Sciatic nerve (tissue), 2 donors: ENCODE measurements at places on chromosomes 4 and X.

DNA sequence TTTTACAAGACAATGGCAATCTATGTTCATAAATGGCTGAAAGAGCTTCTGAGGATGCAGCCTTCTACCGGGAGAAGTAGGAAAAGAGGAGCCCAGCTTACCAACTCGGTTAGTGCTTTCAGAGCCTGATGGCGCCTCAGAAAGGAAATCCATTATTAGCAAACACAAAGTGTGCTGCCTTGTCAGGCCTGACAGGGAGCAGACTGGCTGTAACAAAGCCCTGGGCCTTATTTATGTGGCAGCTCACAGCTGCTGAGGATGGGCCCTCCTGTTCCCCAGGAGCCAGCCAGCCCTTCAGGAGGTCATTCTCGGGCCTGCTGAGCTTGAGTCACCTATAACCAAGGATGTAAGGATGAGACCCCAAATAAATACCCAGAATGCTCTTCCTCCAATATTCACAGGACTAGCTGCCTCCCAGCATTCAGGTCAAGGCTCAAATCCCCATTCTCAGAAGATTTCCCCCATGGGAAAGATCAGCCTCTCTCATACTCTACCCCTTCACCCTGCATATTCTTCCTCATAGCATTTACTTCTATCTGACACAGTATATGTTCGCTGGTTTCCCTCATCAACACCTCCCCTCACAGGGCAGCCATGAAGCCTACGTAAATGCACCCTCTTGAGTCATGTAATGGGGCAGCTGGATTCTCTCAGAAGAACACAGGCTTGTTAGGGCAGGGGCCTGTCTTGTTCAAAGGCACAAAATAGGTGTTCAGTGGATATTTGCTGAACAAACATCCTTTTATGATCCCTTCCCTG is 227.0 kb upstream of the RASGEF1B start:
- no peak for DNase-seq

- DNase-seq: no peak
Measured at GRCh38 chrX:6440648-6441047, 94.3 kb downstream of the VCX3A start.

DNA sequence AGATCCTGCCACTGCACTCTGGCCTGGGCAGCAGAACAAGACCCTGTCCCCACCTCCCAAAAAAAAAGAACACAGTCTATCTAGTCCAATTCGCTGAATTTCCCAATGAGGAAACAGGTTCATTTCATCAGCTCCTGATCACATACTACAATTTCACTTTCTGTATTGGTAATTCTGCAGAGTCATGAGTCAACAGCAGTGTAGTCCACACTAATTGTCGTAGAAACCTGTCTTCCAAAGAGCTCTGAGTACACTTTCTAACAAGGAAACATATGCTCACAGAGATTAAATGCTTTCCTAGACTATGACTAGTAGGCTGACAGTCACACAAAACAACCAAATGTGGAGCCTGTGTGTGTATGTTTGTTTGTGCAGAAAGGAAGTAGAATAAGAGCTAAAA is 91.9 kb downstream of the GPC4 start:
- DNase-seq: no peak

DNA sequence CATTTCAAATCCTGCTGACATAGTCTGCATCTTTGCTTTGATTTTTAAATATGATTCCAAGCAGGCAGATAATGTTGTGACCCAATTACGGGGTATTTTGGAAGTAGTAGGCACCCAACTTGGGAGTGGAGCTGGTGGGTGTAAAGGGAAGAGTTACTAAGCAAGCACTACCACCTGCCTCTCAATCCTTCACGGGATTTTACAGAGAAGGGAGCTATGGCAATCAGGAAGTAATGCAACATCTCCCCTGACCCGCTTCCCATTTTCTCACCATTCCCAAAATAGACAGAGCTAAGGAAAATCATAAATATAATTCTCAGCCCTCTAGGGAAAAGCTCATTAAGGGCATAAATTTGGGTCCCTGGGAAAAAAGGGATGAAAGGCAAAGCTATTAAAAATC is 9.2 kb downstream of the APBB2 start:
- no peak for DNase-seq

GRCh38 chrX:97175147-97175546 is 291.4 kb downstream of the RPA4 start:
- no peak for DNase-seq

DNA sequence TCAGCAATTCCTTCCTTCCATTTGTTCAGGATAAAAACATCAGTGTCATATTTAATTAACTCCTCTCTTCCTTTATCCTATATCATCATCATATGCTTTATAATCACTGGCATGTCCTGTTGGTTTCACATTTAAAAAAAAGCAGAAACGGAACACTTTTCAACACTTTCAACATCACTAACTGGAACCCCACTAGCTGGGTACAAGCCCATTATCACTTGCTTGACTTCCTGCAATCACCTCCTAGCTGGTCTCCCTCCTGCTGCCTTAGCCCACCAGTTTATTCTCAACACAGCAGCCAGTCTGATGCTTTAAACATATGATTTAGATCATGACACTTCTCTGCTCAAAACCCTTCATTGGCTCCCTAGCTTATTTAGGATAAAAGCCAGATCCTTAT is 116.4 kb upstream of the LSM6 start:
- DNase-seq: no peak

- no peak for DNase-seq
Measured at GRCh38 chr4:123114084-123114914, 191.9 kb upstream of the NUDT6 start.

DNA sequence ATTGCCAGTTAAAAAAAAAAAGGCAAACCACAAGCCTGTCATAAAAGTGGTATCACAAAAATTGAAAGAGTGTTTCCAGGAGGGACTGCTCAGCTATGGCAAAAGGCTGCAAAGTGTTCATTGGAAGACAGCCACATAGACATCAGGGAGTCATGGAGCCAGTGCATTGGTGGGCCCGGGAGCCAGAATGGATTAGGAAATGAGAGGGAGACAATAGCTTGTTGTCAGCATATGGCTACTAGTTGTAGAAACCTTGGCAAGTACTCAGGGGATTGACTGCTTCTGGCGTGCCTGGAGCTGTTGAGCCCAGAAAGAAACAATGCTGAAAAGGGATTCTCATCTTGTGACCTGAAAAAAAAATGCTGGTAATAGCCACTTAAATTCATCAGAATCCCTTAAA is 5.0 kb downstream of the GAR1 start:
- DNase-seq: no peak

GRCh38 chr4:114980932-114981708 is 132.3 kb downstream of the NDST4 start:
- no peak for DNase-seq

- no peak for DNase-seq
Measured at GRCh38 chr4:38574559-38575333, 89.3 kb upstream of the KLF3 start.

- DNase-seq: no peak
Measured at GRCh38 chr4:177385576-177386277, 56.5 kb downstream of the AGA start.

DNA sequence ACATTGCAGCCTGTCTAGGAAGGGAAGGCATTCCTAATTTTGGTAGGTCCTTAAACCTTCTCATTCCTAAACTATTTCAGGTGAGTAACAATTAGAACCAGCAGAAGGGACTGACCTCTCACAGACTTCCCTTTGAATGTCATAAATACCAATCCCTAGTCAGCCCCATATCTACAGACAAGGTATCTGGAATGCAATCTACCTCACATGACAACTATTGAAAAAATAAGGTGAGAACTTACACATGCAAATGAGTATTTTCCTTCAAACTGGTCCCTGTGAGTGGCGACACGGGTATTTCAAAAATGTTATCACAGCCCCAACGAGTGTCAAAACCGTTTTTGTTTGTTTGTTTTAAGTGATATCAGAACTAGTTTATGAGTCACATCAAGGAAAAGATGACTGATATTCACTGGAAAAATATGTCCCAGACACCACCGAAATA is 102.4 kb upstream of the VCX2 start:
- no peak for DNase-seq

- DNase-seq: no peak
Measured at GRCh38 chr4:180101348-180102083, 2141.7 kb upstream of the TENM3 start.

- no peak for DNase-seq
Measured at GRCh38 chrX:104288269-104288668, 33.5 kb upstream of the ESX1 start.

DNA sequence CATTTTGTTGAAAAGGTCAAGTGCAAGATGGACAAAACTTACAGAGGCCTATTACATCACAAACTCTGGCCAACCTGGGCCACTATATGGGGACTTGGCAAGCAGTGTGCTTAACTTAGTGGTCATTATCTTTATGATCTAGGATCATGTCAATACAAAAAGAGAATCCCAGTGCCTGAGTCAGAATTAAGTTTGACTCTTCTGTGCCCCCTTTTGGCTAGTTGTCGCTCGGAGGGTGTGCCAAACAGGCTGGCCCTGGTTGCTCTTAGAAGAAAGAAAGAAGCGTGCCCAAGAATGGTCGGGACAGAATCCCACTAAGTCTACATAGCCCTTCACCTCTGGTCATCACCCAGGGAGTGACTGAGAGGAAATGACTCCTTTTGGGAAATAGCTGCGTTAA is 100.1 kb downstream of the EIF4E start:
- no peak for DNase-seq

- no peak for DNase-seq
Measured at GRCh38 chrX:139831017-139831416, 101.8 kb downstream of the ATP11C start.

- DNase-seq: no peak
Measured at GRCh38 chrX:1587161-1587560, 4.2 kb upstream of the AKAP17A start.

DNA sequence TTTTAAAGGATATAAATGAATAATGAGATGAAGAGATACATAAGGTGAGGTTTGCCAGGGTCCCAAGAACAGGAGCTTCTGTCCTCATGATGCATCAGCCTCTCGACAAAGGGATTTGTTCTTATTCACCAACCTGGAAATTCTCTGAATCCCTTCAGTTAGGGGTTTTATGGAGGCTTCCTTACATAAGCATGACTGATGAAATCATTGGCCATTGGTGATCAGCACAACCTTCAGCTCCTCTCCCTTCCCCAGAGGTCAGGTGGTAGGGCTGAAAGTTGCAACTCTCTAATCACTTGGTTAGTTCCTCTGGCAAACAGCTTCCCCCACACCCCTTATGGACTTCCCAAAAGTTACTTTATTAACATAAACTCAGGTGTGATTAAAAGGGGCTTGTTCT is 222.0 kb downstream of the SPRY1 start:
- DNase-seq: no peak

DNA sequence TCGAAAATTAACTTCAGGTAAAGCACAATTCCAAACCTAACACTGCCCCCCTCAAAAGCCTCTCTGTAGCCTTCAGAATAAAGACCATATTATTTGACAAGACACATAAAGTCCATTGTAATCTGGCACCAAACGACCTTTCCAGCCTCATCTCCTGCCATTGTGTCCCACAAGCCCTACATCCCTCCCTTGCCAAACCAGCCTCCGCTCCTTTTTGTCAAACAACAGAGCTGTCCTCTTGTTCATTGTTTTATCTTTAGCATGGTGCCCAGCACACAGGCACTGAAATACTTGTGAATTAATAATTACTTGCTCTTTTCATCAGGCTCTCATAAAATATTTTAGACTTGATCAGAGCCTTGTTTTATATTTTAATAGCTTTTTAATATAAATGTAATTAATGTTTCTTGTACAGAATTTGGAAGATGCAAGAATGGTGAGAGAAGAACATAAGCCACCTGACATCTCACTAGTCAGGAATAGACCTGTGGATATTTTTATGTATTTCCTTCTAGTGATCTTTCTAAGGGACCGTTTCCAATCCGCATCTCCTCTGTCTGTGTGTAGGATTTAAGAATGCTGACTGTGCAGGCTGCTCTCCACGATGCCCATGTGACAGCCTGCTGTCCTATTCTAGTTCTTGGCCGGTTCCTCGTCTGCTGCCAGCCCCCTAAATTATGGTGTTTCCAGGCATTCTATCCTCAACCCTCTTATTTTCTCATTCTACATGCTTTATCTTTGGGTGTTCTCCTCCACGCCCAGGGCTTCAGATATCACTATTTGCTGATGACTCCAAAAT is 3.0 kb upstream of the IRF2 start:
- no peak for DNase-seq

- DNase-seq: no peak
Measured at GRCh38 chr4:33218238-33218637, 2498.1 kb downstream of the PCDH7 start.

DNA sequence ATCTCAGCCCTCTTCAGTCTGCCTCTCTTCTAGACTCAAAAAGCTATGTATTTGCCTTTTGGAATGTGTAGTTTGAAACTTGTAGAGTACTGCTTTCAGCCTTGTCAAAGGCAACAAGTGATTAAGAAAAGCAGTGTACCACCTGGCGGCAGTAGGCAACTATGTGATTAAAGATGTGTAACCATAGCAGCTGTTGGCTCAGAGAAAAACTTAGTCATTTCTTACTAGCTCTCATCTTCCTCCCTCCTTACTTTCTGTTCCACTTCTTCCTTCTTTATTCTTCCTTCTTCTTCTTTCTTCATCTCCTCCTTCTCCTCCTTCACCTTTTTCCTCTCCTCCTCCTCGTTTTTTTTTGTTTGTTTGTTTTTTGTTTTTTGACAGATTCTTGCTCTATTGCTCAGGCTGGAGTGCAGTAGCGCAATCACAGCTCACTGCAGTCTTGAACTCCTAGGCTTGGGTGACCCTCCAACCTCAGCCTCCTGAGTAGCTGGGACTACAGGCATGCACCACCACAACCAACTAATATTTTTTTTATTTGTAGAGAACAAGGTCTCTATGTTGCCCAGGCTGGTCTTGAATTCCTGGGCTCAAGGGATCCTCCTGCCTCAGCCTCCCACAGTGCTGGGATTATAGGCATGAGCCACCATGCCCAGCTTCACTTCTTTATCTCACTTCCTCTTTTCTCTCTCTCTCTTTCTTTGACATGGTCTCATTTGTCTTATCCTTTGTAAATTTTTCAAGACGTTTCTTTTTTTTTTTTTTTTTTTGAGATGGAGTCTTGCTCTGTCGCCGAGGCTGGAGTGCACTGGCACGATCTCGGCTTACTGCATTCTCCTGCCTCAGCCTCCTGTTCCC is 32.6 kb downstream of the ABHD18 start:
- DNase-seq: no peak

DNA sequence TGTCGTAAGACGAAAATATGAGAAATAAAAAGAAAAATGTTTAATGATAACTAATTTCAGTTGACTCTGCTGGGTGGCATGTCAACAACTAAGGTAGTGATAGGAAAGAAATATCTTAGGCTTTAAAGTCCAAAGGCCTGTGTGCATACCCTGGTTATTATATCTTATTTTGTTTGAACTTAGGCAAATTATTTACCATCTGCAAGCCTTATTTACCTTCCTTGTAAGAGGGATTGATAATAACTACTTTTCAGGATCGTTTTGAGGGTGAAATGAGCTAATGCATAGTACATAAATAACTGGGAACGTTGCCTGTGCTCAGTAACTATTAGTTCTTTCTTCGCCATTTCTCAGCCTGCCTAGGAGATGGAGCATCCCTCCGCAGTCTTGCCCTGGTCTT is 41.6 kb upstream of the TAB3 start:
- no peak for DNase-seq

- peak; percentile 72 for DNase-seq
Measured at GRCh38 chr4:16794816-16795445, 103.5 kb downstream of the LDB2 start.

GRCh38 chr4:154120690-154121345 is 331.9 kb upstream of the SFRP2 start:
- no peak for DNase-seq
